Muscle of leg (tissue), 16 donors: ENCODE measurements at places on chromosomes 11 and 22. TPM values are rescaled to one million over a fixed set of nuclear protein-coding genes. Genes with fewer than 3 reads are reported as not detected.

GRCh38 chr22:31814942-31815341, 61.1 kb downstream of the DEPDC5 start:
- DNase-seq, result no peak

- no peak for DNase-seq
Measured at GRCh38 chr11:79610678-79611077, 169.8 kb upstream of the TENM4 start.

The CELSR1 gene
- polyA plus RNA-seq, result 3.1 TPM

DNA sequence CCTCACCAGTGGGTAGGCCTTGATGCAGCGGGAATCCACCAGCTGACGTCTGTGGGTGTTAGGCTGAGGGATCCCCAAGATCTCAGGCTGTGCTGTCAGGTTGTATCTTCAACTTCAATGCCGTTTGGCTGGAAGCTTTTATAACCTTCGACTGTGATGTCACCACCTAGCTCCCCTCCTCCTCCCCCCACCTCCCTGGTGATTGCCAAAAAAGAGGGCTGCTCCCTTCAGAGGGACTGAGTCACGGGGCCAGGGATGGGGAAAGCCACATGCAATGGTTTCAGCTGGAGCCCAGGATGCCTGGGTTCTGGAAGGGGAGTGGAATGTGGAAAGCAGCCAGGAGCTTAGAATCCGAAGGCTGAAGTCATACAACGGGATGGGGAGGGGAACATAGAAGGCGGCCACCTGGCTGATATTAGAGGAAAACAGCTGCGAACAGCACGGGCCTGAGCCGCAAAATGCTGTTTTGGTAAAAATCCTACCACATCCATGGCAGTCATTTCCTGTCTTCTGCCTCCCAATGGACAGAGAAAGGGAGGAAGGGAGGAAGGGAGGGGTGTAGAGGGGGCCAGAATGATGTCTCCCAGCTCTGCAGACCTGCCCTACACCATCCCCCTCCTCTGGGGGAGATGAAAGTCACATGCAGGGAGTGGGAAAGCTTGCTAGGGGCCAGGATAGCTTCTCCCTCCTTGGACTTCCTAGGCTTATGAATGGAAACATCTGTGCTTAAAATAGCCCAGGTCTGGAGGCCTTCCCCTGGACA, at the start of gene LRRN4CL:
Gene LRRN4CL, minus strand, starts transcription at position 110 of the 763 bp plus-strand sequence. CDS start 1,022 bp downstream, outside the sequence.
- peak; percentile 97 for DNase-seq

GRCh38 chr22:50507421-50507990, at the start of gene LMF2:
Gene LMF2 (minus strand): TSS chr22:50507702. CDS start chr22:50507675, 27 bp downstream.
- DNase-seq, result no peak

GRCh38 chr11:83543706-83544439, 257.7 kb upstream of the CCDC90B start:
- DNase-seq, result peak; percentile 94

The MYRF gene
- polyA plus RNA-seq, result 1.7 TPM

GRCh38 chr11:45158210-45158731, 11.8 kb downstream of the PRDM11 start:
- peak; percentile 84 for DNase-seq

- DNase-seq, result peak; percentile 5
Measured at GRCh38 chr11:59076876-59077571, 9.1 kb upstream of the GLYATL1B start.

The NCR3LG1 gene
- polyA plus RNA-seq, result 0.36 TPM

DNA sequence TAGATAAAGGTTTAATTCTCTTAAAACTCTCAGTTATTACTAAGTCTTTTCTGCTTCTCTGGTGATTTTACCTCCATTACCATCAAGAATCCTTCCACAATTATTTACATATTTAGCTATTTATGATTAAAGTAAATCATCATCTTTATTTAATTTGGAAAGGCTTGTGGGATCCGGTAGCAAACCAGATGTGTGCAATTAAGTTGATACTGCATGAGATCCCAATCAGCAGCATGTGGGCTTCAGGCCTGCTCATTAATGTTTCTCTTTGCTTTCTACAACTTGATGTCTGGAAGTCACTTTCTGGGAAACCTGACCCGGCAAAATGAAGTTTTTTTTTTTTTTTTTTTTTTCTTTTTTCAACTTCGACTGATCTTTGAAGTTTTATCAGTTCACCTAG, 558.4 kb upstream of the ANO5 start:
- no peak for DNase-seq

DNA sequence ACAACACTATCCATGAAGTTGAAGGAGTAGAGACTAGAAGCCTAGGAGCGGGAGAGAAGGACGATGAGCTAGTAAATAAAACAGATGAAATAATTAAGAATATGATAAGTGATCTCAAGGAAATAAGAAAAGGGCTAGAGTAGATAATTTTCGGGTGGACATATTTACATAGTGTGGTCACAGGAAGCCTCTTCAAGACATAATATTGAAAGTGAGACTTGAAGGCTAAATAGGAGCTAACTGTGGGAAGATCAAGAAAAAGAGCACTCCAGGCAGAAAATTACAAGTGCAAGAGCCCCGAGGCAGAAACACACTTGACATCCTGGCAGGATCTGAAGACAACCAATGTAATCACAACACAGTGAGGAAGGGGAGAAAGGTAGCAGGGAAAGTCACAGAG, 11.9 kb upstream of the PPFIBP2 start:
- DNase-seq, result no peak

DNA sequence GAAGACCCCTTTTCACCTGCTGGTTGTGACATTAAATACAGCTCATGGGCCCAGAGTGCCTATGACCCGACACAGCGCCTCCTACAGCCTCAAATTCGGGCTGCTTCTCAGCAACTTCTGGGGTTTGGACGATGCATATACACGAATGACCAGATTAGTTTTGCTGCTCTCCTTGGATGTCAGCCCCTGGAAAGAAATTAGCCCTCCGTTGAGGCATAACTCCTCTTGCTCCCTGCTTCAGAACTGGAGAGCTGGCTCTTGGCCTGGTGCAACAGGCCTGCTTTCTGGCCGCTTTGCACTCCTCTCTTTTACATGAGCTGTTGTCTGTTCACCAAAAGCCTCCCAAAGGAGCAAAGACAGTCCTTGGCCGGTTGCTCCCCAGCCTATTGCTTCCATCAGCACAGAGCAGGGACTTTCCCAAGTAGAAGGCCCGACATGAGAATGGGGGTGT, 3.3 kb downstream of the TECTA start:
- peak; percentile 97 for DNase-seq

DNA sequence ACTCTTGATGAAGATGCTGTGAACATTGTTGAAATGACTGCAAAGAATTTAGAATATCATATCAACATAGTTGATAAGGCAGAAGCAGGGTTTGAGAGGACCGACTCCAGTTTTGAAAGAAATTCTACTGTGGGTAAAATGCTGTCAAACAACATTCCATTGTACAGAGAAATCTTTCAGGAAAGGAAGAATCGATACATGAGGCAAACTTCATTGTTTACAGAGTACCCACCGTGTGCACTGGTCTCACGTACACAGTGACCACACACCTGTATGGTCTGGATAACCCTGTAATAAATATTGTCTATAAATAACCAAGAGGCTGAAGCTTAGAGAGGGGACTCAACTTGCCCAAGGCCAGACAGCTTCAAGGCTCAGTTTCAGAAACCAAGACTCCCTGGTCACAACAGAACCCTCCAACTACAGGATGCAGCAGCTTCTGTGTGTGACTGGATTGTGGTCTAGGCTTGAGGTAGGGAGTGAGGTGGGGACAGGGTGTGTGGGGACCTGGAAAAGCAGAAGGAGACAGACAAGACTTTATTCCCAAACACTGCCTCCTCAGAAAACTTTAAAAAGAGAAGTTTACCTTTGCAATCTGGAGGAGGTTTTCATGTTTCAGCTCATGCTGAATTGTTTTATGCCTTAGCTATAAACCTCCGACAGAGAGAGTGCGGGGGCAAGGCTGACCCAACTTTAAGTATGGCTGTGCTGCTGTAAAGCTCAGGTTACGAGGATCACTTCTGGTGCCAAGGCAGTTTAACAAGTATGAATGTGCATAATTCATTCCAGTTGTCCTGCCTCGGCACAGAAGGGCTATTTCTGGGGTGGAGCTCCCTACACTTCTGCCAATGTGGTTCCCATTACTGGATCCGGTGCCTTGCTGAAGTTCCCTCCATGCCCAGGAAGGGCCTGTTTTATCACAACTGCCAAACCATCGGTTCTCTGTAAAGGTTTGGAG, 372.6 kb upstream of the NARS2 start:
- peak; percentile 85 for DNase-seq

GRCh38 chr11:128757886-128758612, 64.2 kb downstream of the FLI1 start:
- DNase-seq, result no peak

DNA sequence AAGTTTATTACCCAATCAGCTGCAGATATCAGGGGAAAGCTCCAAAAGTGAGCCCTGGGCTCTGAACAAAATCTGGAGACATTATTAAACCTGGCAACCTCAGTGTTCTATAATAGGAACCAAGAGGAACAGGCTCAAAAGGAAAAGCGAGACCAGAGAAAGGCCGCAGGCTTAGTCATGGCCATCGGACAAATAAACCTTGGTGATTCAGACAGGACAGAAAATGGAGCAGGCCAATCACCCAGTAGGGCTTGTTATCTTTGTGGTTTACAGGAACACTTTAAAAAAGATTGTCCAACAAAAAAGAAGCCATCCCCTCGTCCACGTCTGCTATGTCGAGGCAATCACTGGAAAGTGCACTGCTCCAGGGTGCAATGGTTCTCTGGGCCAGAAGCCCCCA, 7.7 kb upstream of the PANX1 start:
- DNase-seq, result no peak

DNA sequence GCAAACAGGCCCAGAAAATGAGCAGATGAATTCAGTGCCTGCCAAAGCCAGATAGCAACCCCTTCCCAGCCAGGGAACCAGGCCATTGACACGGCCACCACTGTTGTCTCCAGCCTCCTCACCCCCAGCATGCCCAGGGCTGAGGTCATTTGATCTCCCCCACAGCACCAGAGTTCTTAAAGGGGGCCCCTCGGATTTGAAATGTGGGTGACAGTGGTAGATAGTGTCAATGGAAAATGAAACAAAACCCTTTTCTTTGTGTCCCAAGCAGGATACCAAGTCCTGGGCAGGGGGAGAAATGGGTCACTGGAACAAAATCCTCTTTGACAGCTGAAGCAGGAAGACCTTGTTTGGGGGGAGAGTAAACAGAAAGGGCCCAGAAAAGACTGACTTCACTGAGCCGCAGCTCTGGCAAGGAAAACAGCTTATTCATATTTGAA, 14.3 kb upstream of the ACCSL start:
- DNase-seq, result no peak

The OR52A1 gene
- 0.01 TPM for polyA plus RNA-seq

GRCh38 chr11:369336-370018, at the start of gene B4GALNT4:
Gene B4GALNT4 (plus strand): TSS chr11:369499. CDS start chr11:369804, 305 bp downstream.
- peak; percentile 64 for DNase-seq

The OR8D1 gene
- not detected for polyA plus RNA-seq

DNA sequence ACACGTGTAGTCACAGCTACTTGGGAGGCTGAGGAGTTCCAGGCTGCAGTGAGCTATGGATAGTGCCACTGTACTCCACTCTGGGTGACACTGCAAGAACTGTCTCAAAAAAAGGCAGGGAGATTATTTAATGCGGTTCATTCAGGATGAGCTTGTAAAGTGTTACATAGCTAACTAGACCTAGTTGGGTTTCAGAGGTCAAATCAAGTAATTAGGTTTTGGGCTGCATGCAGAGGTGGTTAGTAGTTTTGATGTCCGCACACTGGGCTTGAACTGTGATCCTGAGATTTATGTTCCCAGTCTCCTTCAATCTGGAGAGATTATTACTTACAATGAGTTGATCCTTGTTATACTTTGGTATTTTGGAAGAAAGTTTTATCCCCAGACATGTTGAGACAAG, 2.1 kb upstream of the RBM4 start:
- no peak for DNase-seq

The OR10S1 gene
- not detected for polyA plus RNA-seq

The B4GAT1 gene
- polyA plus RNA-seq, result 18.1 TPM

The ALDH3B1 gene
- polyA plus RNA-seq, result 3.8 TPM

The RGL4 gene
- polyA plus RNA-seq, result 0.84 TPM

DNA sequence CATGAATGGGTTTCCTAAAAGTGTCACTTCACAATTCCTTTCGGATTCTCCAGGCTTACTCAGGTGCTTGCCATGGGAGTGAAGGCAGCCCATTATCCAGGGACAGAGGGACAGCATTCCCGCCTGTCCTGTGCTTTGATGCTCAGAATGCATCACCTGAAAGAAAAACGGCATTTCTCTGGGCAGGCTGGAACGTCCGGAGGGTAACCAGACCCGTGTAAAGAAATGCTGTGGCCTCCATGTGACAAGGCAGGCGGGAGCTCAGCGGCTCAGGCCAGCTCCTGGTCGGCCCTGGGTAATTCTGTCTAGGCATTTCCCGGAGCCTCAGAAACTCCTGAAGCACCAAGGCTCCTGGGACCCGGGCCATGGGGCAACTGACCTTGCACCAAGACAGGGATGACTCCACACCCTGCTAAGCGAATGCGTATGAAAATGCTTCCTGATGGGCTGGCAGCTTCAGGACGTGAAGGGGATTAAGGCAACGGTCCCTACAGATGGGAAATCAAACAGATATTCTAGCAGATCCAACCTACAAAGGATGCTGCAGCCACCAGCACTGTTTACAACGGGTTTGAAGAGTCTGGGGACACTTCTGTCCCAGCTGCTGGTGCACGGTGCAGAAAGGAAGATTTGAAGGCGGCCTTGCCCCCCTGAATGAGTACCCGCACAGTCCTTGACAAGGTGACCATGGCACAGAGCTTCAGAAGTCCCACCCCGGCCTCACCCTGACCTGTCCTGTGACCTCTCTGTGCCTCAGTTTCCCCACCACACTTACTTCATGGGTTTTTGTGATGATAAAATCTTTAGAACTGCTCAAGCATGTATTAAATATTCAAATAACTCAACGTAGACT, 13.6 kb upstream of the FGF3 start:
- no peak for DNase-seq

DNA sequence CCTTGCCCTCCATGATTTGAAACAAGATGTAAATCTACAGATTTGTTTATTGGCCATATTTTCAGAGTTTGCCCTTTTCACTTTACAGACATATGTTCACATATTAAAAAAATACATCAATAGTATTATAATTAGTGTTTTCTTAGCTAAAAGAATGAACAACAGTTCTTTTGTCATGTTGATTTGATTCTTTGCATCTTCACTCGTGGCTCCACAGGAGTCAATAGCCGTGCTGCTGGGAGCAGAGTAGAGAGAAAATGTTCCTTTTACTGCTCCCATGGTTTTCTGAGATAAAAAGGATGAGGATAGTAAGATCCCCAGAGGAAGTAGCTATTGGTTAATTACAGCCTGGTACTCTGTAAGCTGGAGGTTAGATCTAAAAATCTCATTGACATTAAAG, 151.2 kb downstream of the PGR start:
- DNase-seq, result no peak

The RRP8 gene
- 19.1 TPM for polyA plus RNA-seq

GRCh38 chr11:72842126-72842525, 27.9 kb downstream of the ATG16L2 start:
- DNase-seq, result no peak

The TMEM151A gene
- polyA plus RNA-seq, result not detected
